ENCODE measurements at places on chromosomes 4 and X.
A peak's percentile ranks its signal among the peaks of the same experiment; 100 is the strongest.

- DNase-seq, result no peak
These were observed 90.8 kb upstream of the PAK3 start for GRCh38 chrX:111005166-111005565.

DNA sequence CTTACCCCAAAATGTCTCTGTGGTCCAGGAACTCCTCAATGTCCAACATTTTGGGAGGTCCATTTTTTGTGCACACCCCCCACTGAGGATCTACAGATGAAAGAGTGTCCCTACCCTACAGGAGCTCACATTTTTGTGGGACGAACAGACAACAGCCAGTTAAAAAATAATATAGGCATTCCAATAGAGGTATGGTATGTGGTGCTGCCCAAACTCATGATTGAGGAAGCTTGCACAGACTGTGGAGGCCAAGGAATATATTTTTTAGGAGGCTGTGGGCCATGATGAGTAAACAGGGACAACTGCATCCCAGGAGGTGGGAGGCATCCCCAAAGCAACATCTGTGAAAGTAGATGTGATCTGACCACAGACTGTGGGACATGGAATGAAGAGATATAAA, 181.0 kb upstream of the HCCS start:
- no peak for DNase-seq

GRCh38 chr4:15913631-15913970, 24.9 kb downstream of the FGFBP1 start:
- no peak for DNase-seq

GRCh38 chrX:56800801-56801200, 71.8 kb downstream of the NBDY start:
- DNase-seq, result peak; percentile 25

DNA sequence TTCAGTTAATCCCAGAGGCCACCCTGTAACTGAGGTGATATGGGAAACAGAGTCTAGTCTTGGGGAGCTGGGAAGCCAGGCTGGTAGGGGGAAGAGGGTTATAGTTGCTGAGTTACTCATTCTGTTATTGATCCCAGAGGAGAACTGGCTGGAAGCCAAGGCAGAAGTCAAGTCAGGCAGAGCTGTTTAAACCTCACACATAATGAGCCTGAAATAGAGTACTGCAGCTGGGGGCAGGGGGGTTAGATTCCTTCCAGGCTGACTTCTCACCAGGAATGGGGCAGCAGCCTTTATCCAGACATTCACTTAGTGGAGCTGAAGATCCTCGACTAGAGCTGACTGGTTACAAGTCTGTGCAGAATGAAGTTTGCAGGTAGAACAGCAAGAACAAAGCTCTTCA, 144.9 kb downstream of the C4orf33 start:
- no peak for DNase-seq

GRCh38 chrX:130738638-130739195, 164.3 kb downstream of the ENOX2 start:
- DNase-seq, result no peak

GRCh38 chr4:138599965-138600364, 357.8 kb upstream of the SLC7A11 start:
- no peak for DNase-seq

- no peak for DNase-seq
These were observed 234.7 kb downstream of the OR13H1 start for GRCh38 chrX:131778269-131779218.

GRCh38 chr4:173934201-173934600, 349.3 kb downstream of the FBXO8 start:
- DNase-seq, result no peak

GRCh38 chrX:68901519-68901918, 72.7 kb downstream of the EFNB1 start:
- DNase-seq, result no peak

- no peak for DNase-seq
These were observed 69.0 kb upstream of the PSAPL1 start for GRCh38 chr4:7503559-7504249.

DNA sequence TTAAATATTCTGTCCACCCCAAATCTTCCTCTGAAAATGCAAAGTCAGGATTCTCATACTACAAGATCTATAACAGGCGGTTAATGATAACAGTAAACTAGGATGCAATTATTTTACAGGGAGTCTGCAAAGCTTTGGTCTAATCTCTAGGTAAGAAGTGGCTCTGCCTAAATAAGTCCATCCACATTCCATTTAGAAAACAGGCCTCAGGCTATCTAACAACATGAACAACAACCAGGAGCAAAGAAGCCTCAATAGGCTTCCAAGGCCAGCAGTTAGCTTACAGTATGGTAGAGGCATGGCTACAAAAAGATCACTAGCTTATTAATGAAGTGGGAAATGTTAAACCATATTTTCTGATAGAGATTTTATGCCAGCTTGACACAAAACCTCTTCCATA, 6.4 kb downstream of the MAB21L2 start:
- DNase-seq, result no peak

DNA sequence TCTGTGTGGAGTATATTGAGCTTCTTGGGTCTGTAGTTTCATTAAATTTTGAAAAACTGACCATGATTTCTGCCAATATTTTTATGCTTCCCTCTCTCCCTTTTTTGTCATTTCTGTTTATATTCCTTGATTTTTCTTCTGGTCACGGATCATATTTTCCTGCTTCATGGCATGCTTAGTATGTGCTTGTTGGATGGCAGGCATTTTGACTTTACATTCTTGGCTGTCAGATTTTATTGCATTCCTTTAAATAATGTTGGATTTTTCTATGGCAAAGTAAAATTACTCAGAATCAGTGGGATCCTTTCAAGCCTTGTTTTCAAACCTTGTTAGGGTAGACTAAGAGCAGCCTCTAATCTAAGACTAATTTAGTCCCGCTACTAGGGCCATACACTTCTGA, 531.8 kb downstream of the IL15 start:
- no peak for DNase-seq

GRCh38 chr4:156193106-156193505, 239.4 kb upstream of the CTSO start:
- DNase-seq, result no peak

DNA sequence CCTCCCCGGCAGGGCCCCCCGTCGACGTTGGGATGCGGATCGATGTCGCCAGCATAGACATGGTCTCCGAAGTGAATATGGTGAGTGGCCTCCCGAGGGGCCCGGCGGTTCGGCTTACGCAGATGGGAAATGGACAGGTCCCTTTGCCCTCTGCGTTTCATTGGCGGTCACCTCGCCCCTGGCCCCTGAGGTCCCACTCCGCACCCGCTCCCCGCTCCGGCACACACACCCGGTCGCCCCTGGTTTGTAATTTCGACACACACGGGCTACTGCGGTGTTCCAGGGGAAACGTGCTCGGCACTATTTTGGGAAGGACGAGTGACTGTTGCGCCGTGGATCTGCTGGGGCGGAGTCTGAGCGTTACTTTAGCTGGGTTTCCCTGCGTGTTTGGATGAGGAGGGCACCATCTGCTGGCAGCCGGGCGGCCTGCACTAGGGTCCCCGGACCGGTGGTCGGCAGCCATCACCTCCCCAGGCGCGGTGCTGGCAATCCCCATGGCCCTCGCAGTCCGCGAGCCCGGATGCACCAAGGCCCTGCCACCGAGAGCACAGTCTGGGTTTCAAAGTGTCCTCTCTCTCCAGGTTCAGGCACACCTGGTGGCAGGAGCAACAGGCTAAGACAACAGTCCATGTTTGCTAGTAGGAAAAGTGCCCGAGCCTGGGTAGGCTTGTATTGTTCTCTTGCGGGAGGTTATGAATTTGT, 1.2 kb downstream of the GABRB1 start:
- DNase-seq, result peak; percentile 88

GRCh38 chr4:187444061-187444460, 551.5 kb upstream of the ZFP42 start:
- no peak for DNase-seq

- peak; percentile 52 for DNase-seq
These were observed 34.9 kb downstream of the FTHL17 start for GRCh38 chrX:31036895-31037294.

All from ecto neural progenitor cell (in vitro differentiated cells).